ENCODE measurements at places on chromosomes 2 and 18.

- no peak for DNase-seq
Measured at GRCh38 chr18:46169464-46169941, 65.3 kb downstream of the HAUS1 start.

- DNase-seq: peak; percentile 38
Measured at GRCh38 chr18:3688690-3689089, 238.7 kb downstream of the TGIF1 start.

GRCh38 chr2:64166212-64166611 is 22.0 kb upstream of the PELI1 start:
- no peak for DNase-seq

DNA sequence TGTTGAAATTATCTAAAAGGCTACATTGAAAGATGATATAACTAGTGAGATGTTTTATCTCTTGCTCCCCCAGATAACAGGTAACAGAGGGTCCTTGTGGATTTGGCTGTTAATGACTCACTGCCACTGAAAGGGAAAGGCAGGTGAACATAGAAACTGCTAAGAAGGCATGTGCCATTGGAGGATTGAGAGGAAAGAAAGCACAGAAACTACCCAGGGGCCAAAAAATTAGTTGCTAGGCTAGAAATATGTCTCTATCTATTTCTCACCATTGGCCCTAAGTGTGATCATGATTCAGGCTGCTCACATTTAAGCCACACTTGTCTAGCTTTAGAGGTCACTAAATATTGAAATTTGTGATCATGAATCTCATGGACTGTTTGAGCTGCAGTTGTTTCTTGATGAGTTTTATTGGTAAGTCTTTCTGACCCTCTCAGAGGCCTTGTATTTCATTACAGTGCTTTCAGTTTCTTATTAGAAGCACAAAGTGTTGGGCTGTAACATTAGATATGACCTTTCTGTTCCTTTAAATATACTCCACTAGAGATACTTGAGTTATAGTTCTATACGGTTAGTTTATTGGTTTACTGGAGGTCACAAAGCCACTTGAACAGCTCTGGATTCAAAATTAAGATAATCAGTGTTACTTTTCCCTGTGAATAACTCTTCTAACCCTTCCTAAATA is 26.2 kb downstream of the NAB1 start:
- DNase-seq: no peak

- DNase-seq: no peak
Measured at GRCh38 chr2:40284797-40285196, 167.1 kb downstream of the SLC8A1 start.

GRCh38 chr2:176473177-176473576 is 203.9 kb downstream of the MTX2 start:
- peak; percentile 46 for DNase-seq

- DNase-seq: no peak
Measured at GRCh38 chr18:40738321-40738880, 1216.6 kb upstream of the PIK3C3 start.

- no peak for DNase-seq
Measured at GRCh38 chr2:166628478-166629136, 134.6 kb upstream of the SCN7A start.

GRCh38 chr2:151560289-151560688 is 150.6 kb downstream of the RIF1 start:
- DNase-seq: no peak

GRCh38 chr2:118837067-118837466 is 10.4 kb downstream of the EN1 start:
- no peak for DNase-seq

DNA sequence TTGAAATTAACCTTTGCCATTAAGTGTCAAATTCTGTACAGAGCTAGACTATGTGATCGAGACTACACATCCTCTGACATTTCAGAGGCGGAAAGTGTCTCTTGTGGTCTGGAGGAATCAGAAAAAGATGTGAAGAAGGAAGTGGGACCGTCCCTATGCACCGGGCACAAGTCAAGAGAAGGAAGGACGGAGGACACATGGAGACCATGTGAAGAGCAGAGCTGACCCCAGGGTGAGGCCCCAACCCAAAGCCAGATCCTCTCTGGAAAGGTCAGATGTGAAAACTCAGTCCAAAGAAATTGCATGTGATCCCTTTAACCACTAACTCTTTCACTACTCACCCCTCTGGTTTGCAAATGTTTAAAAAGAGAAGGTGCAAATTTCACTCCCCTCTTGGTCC is 92.4 kb downstream of the PID1 start:
- no peak for DNase-seq

DNA sequence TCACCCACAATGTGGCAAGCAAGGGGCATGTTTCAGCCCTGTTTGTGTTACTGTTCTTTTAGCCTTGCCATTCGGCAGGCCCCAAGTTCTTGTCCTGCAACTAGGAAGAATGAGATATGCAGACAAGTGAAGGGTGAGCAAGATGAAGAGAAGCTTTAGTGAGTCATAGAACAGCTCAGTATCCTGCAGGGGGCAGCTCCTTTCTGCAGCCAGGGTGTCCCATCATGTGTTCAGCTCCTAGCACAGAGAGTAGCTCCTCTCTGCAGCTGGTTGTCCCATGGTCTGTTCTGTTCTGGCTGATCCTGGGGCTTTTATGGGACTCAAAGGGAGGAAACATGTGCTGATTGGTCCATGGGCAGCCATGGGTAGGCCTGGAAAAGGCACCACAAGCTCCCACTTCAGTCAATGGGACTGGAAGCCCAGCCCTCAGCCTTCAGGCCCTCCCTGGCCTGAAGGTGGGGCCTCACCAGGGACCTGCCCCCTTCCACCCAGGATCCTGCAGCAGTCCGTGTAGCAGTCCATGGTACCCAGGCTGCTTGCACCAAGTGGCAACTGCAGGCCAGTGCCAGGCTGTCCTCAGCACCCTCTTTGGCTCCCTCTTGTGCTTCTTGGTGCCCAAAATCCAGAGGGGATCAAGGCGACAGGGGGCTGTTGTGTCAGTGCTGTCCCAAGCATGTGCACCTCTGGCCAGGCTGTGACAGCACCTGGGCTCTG is 326.4 kb downstream of the NR4A2 start:
- DNase-seq: no peak

DNA sequence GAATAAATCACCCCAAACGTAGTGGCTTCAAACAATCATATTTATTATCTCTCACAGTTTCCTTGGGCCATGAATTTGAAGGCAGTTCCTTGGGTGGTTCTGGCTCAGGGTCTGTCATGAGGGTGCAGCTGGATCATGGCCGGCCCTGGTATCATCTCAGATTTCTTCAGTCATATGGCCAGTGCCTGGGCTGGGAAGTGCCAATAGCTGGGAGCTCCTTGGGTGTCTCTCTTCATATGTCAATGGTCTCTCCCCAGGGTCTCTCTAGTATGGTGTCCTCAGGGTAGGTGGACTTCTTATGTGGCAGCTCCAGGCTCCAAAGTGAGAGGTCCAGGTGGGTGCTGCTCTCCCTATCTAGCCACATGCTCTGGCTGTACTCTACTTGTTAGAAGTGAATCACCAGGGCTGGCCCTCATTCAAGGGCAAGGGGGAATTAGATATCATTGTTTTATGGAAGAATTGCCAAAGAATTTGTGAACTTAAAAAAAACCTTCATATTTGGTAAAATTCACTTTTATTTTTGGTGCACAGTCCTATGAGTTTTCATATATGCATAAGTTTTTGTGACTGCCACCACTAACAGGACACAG is 15.4 kb downstream of the FHOD3 start:
- DNase-seq: no peak

GRCh38 chr18:3935305-3935704 is 485.3 kb downstream of the TGIF1 start:
- no peak for DNase-seq

GRCh38 chr2:224723586-224724217 is 7.5 kb upstream of the CCDC195 start:
- DNase-seq: no peak

DNA sequence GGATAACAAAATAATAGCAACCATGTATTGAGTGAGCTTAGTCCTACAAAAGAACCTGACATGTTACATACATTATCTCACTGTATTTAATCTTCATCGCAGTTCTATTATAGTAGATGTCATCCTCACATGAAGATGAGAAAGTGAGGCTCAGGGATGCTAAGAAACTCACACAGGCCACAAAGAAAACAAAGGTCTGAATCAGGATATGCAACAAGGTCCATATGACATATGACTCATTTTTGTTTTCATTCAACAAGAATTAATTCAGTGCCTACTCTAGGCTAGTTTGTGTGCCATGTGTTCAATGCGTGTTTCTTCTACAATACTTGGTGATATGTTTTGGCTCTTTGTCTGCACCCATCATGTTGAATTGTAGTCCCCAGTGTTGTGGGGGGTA is 219.7 kb upstream of the EPHA4 start:
- DNase-seq: no peak

DNA sequence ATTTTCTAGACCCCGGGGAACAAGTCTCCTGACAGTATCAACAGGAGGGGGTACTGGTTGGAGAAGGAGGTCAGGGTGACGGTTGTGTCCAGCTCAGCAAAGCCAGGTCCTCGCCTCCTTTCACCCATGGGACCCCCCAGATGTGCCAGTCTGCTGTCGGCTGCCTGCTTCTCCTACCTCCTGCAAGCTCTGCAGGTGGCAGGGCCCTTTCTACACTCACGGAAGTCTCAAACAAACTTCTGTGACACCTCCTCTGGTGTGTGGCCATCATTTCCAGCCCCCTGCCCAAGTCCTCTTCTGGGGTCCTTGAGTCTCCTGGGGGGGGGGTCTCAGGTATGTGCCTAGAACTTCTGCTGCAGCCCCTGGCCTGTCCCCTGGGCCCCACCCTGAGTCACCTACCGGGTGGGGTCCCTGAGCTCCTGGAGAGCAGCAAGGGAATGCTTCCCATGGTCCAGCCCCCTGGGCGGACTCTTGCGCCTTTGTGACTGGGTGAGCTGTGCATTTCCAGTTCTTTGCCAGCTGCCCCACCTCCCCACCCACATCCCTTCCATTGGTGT is 12.8 kb downstream of the SH3RF3 start:
- DNase-seq: no peak

DNA sequence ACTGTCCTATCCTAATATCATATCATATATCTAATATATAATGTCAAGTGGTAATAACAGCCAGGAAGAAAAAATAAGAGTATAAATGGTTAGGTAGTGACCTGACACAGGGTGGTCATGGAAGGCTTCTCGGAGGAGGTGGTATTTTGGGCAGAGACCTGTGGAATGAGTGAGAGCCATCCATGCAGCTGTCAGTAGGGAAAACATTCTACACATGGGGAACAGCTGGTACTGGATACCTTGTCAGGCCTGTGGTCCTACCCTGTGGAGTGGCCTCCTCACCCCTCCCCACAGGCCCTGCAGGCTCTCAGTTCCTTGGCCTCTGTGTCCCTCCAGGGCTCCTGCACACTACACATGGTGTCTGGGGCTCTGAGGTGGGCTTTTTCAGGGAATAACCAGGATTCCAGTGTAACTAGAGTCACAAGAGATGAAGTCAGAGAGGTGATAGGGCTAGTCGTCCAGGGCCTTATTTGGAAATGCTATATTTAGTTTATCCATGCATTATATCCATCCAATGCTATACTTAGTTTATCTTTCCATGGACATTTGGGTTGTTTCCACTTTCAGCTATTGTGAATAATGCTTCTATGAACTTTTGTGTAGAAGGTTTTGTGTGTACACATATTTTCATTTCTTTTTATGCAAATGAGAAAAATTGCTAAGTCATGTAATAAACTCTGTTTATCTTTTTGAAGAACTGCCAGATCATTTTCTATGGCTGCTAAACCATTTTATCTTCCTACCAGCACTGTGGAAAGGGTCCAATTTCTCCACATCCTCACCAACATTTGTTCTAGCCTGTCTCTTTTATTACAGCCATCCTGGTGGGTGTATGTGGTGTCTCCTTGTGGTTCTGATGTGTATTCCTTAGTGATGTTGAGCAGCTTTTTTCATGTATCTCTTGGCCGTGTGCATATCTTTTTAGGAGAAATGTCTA is 75.6 kb downstream of the TPGS2 start:
- DNase-seq: peak; percentile 10

- no peak for DNase-seq
Measured at GRCh38 chr2:19759880-19760279, 141.9 kb downstream of the TTC32 start.

- DNase-seq: no peak
Measured at GRCh38 chr2:186687807-186688211, 6.1 kb upstream of the FAM171B start.

GRCh38 chr2:165074884-165075283 is 119.6 kb upstream of the SLC38A11 start:
- no peak for DNase-seq

- DNase-seq: no peak
Measured at GRCh38 chr2:219532378-219532649, 11.3 kb downstream of the CHPF start.

- no peak for DNase-seq
Measured at GRCh38 chr2:100641125-100641435, 78.3 kb downstream of the PDCL3 start.

- DNase-seq: peak; percentile 23
Measured at GRCh38 chr2:185245806-185246205, 492.8 kb upstream of the FSIP2 start.

GRCh38 chr2:240452462-240453256 is 17.2 kb downstream of the GPC1 start:
- DNase-seq: peak; percentile 78

DNA sequence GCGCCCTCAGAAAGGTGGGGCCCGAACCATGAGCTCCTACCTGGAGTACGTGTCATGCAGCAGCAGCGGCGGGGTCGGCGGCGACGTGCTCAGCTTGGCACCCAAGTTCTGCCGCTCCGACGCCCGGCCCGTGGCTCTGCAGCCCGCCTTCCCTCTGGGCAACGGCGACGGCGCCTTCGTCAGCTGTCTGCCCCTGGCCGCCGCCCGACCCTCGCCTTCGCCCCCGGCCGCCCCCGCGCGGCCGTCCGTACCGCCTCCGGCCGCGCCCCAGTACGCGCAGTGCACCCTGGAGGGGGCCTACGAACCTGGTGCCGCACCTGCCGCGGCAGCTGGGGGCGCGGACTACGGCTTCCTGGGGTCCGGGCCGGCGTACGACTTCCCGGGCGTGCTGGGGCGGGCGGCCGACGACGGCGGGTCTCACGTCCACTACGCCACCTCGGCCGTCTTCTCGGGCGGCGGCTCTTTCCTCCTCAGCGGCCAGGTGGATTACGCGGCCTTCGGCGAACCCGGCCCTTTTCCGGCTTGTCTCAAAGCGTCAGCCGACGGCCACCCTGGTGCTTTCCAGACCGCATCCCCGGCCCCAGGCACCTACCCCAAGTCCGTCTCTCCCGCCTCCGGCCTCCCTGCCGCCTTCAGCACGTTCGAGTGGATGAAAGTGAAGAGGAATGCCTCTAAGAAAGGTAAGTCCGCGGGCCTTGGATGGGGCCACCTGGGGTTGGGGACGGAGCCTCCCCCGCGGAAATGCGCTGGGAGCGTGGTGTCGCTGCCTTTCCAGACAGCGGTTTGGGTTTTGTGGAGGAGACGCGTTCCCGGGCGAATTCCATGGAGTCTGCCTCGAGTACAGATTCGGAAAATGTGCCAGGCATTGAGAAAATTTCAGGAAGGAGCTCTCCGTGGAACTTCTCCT is 559 bp downstream of the HOXD1 start:
- DNase-seq: no peak

DNA sequence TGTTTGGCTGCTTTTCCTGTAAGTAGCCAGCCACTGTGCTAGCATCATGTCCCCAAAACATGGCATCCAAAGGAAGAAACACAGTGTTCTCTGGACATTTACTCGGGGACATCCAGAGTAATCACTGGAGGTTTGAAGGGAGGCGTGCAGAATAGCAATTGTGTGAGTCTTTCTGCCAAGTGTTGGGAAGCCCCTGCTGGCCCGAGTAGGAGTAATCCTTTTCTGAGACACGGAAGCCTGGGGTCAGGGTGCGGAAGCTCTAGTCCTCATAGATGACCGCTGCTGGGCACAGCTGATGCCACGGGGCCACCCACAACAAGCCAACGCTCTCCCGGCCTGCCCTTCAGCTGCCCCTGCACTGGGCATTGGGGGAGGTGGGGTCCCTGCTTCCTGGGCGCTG is 24.8 kb upstream of the HDAC4 start:
- DNase-seq: no peak

Data from femur (tissue), 1 donor.